ENCODE measurements at places on chromosomes 12 and 14.
A peak's percentile ranks its signal among the peaks of the same experiment; 100 is the strongest.

DNA sequence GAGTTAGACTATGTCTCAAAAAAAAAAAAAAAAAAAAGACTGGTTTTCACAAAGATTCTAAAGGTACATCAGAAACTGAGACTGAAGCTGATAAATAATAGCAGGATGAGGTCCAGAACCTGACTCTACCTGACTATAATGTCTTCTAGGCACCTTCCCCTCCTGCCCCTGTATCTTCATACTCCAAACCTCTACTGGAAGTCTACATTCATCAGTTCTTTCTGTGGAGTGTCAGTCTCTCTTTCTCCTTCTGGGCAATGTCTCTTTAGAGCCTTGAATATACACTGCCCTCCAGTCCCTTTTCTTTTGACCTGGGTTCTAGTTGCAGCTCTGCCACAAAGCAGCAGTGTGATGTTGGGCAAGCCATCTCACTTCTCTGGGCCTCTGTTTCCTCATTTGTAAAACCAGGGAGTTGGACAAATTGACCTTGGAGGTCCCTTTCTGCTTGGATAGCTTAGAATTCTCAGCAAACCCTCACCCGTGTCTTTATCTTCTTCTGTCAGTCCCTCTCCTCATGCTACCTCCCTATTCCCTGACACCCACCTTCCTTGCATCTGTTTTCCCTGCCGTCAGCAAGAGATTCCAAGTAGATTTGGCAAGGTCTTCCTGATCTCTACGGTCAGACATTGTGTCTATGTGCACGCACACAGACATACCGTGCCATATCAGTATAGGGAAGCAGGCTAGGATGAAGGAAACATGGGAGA is 4.3 kb downstream of the NFE2 start:
- no peak for DNase-seq

- no peak for DNase-seq
Measured at GRCh38 chr14:22220427-22220826, 368.6 kb downstream of the DAD1 start.

GRCh38 chr12:15428632-15429031 is 106.3 kb downstream of the PTPRO start:
- no peak for DNase-seq

- no peak for DNase-seq
Measured at GRCh38 chr12:12592930-12593329, 18.7 kb upstream of the CREBL2 start.

- DNase-seq = peak; percentile 47
Measured at GRCh38 chr12:113136128-113136989, 798 bp upstream of the RASAL1 start.

GRCh38 chr12:5437589-5437988 is 5.7 kb downstream of the NTF3 start:
- DNase-seq = no peak

GRCh38 chr12:80627782-80628181 is 79.7 kb upstream of the MYF6 start:
- DNase-seq = no peak

- no peak for DNase-seq
Measured at GRCh38 chr14:63404906-63405305, 86.2 kb upstream of the GPHB5 start.

DNA sequence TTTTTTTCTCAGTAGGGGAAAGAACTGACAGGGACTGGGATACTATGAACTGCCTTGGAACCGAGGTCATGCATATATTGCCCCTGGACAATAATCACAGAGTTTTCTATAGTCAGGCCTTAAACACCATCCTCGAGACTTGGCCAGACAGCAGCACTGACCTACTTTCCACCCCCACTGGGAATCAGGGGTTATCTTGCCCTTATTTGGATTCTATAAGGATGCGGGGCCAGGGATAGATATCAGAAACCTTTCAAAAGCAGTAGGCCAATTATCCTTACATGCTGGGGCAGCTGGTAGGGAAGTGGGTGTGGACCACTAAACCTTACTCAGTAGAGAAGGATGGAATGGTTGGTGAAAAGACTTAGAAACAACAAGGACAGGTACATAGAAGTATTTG is 2.0 kb downstream of the ZNF219 start:
- DNase-seq = no peak

- DNase-seq = no peak
Measured at GRCh38 chr12:49689785-49690184, 17.4 kb downstream of the FMNL3 start.

DNA sequence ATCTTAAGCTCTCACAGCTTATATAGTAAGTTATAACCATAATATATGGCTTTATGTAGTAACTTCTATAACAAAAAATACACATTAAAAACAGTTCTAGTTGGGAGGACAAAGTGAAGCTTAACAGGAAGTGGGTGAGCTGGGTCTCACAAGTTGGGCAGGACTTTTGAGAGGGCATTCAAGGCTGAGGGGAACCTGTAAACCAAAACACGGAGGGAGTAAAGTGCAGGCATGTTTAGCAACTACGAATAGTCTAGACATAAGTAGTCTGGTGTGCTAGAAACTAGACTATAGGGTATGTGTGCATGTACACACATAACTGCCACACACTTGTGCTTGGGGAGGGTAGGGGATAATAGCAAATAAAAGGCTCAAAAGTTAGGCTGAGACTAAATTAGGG is 14.2 kb upstream of the NEK9 start:
- DNase-seq = no peak

DNA sequence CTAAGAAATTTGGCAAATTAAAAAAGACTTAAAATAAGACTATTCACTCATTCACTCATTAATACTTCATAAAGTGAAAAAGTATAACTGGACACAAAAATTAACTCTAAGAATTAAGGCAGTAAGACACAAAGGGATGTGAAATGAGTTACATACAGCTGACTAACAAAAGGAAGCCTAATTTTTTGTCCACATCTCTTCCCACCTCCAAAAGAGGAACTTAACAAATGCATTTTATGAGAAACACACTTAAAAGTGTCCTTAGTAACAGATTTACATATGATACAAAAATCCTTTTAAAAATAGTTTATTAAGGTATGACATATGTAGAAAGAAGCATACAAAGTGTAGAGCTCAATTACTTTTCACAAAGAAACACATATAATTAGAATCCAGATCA is 88.9 kb downstream of the NUMB start:
- DNase-seq = no peak

- no peak for DNase-seq
Measured at GRCh38 chr12:110543252-110543959, 39.7 kb downstream of the PPTC7 start.

GRCh38 chr12:108911915-108912314 is 32.0 kb downstream of the DAO start:
- DNase-seq = no peak

- DNase-seq = no peak
Measured at GRCh38 chr12:49089821-49090773, 4.5 kb downstream of the DHH start.

- no peak for DNase-seq
Measured at GRCh38 chr12:92130999-92131398, 14.6 kb downstream of the BTG1 start.

DNA sequence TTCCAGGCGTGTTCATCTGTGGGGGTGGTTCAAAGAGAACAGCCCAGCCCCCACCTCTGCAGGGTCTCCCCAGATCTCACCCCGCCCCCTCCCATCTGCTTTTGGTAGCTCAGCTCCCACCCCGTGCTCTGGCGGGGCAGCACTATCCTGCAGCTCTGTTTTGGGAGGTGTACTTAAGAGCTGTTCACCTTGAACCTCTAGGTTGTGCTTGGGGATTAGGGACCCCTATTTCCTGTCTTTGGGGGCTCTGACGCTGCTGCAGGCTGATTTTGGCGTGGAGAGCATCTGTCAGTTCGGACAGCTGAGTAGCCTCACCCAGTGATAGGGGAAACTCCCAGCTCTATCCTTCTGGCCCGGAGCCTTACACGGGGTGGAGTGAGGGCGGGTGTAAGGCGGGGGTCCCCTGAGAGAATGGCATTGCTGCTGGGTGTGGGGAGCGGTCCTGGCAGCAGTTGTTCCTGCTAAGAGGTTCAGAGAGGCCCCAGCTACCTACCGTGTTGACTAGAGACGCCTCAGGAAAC is 765 bp downstream of the TMEM120B start:
- no peak for DNase-seq

- no peak for DNase-seq
Measured at GRCh38 chr12:94190623-94191022, 42.2 kb downstream of the PLXNC1 start.

Data from NCI-H510A (cell line).